ENCODE measurements at places on chromosomes 3 and 15. TPM values are rescaled to one million over a fixed set of nuclear protein-coding genes. Genes with fewer than 3 reads are reported as not detected.
A peak's percentile ranks its signal among the peaks of the same experiment; 100 is the strongest.

RASL12 gene
- total RNA-seq: 86.9 TPM

DNA sequence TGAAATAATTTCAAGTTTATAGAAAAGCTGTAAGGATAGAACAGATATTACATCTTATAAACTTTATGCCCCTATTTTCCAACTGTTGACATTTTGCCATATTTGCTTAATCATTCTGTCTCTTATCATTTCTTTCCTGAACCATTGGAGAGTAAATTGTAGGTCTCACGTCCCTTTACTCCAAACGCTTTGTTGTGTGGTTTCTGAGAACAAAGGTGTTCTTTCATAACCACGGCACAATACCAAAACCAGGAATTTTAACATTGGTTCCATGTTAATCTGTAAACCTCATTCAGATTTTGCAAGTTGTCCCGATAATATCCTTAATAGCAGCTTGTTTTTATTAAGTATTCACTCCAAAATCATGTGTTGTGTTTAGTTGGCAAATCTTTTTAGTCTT lies 134.8 kb downstream of the AKAP13 start:
- H3K27me3 ChIP-seq: no peaks in the 10 kb centered on the region
- H3K4me3 ChIP-seq: no peak overlapping the region
- no peak for DNase-seq
- H3K36me3 ChIP-seq: no peaks in the 10 kb centered on the region
- H3K4me1 ChIP-seq: peaks cover 2% of the 10 kb centered on the region

TAGLN3 gene
- total RNA-seq: not detected

GRCh38 chr3:11168881-11169805 lies 14.8 kb downstream of the HRH1 start:
- H3K27me3 ChIP-seq: no peaks in the 10 kb centered on the region
- peak overlapping the region; percentile 1 for H3K27ac ChIP-seq
- no peaks in the 10 kb centered on the region for H3K36me3 ChIP-seq
- no peak for DNase-seq
- H3K4me1 ChIP-seq: peaks cover 5% of the 10 kb centered on the region

SCN11A gene
- 0.93 TPM for total RNA-seq

- DNase-seq: no peak
- no peak overlapping the region for H3K27ac ChIP-seq
- no peaks in the 10 kb centered on the region for H3K4me1 ChIP-seq
- no peaks in the 10 kb centered on the region for H3K27me3 ChIP-seq
Observed at GRCh38 chr3:182165234-182165633, 453.5 kb downstream of the SOX2 start.

- no peak overlapping the region for H3K27ac ChIP-seq
- no peaks in the 10 kb centered on the region for H3K4me1 ChIP-seq
- no peak for DNase-seq
- H3K36me3 ChIP-seq: no peaks in the 10 kb centered on the region
- H3K4me3 ChIP-seq: no peak overlapping the region
- H3K27me3 ChIP-seq: no peaks in the 10 kb centered on the region
Observed at GRCh38 chr15:81273200-81273599, 50.7 kb downstream of the STARD5 start.

GRCh38 chr3:121835465-121835801 lies 424 bp downstream of the EAF2 start:
- H3K4me1 ChIP-seq: no peaks in the 10 kb centered on the region
- peak overlapping the region; percentile 30 for H3K27ac ChIP-seq
- no peaks in the 10 kb centered on the region for H3K27me3 ChIP-seq
- H3K4me3 ChIP-seq: peak overlapping the region; percentile 85

SH3GL3 gene
- 0.62 TPM for total RNA-seq

DNA sequence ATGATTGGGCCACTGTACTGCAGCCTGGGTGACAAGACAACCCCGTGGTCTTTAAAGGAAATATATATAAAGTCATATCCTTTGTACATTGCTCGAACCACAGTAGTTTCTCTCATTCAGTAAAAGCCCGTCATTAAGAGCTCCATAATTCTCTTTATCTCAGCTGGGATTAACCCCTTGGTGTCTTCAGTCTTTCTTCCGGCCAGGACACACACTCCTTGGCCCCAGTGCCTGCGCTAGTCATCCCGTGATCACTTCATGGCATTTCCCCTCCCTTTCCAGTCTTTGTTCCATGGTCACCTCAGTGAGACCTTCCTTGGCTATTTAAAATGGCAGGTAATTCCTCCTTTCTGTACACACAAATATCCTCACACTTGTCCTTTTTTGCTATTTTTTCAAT lies 3.3 kb downstream of the RPL35A start:
- H3K27me3 ChIP-seq: no peaks in the 10 kb centered on the region
- no peak overlapping the region for H3K27ac ChIP-seq
- H3K4me1 ChIP-seq: peaks cover 4% of the 10 kb centered on the region

GRCh38 chr3:48505968-48506504 lies 2.1 kb upstream of the SHISA5 start:
- DNase-seq: no peak
- H3K4me1 ChIP-seq: no peaks in the 10 kb centered on the region
- no peaks in the 10 kb centered on the region for H3K36me3 ChIP-seq

LRRIQ4 gene
- total RNA-seq: not detected

GRCh38 chr15:60651101-60651500 lies 172.2 kb upstream of the ICE2 start:
- H3K4me1 ChIP-seq: no peaks in the 10 kb centered on the region
- H3K36me3 ChIP-seq: no peaks in the 10 kb centered on the region
- no peak overlapping the region for H3K27ac ChIP-seq
- no peaks in the 10 kb centered on the region for H3K27me3 ChIP-seq
- no peak overlapping the region for H3K4me3 ChIP-seq

HEG1 gene
- total RNA-seq: 99.3 TPM

DNA sequence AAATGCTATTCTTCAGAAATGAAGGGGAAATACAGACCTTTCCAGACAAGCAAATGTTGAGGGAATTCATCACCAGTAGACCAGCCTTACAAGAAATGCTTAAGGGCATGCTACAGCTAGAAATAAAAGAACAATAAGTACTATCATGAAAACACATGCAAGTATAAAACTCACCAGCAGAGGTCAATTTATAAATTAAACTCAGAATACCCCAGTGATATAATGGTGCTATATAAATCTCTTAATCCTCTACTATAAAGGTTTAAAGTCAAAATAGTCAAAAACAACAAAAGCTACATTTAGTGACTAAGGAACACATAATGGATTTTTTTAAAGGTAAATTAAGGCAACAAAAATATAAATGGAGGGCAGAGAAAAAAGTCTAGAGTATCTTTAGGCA lies 142.5 kb downstream of the CPNE4 start:
- no peak for DNase-seq
- H3K4me3 ChIP-seq: no peak overlapping the region
- H3K4me1 ChIP-seq: no peaks in the 10 kb centered on the region

DNA sequence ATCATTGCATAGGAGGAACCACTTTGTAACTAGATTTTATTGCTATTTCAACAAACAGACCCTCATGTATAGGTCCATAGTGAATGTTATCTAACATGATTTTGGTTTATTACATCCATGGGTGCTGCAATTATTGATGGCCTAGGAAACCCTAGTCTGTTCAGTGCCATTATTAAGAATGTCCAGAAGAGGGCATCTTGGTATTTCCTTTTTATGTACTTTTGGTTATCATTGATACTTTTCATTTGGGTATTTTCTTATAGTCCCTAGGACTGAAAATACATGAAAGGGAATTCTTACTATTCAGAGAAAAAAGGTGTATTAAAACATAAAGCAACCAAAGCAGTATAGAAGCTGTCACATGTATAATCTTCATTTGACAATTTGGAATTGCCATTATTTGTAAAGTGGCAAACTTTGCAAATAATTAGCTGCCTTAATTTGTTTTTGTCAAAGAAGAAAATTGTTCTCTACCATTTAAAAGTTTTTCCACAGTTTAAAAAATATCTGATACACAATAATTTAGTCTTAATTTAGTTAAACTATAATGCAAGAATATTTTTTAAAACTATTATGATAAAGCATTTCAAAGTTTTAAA lies 48.7 kb downstream of the CNOT10 start:
- no peak for DNase-seq
- no peak overlapping the region for H3K27ac ChIP-seq
- H3K27me3 ChIP-seq: no peaks in the 10 kb centered on the region
- H3K36me3 ChIP-seq: peaks cover 5% of the 10 kb centered on the region

GRCh38 chr3:21260507-21260906 lies 490.5 kb downstream of the ZNF385D start:
- H3K36me3 ChIP-seq: no peaks in the 10 kb centered on the region
- H3K27me3 ChIP-seq: no peaks in the 10 kb centered on the region
- no peak for DNase-seq

GRCh38 chr15:96700555-96700954 lies 370.1 kb downstream of the NR2F2 start:
- DNase-seq: no peak
- no peak overlapping the region for H3K27ac ChIP-seq
- no peaks in the 10 kb centered on the region for H3K36me3 ChIP-seq
- H3K4me1 ChIP-seq: peaks cover 2% of the 10 kb centered on the region
- peaks cover 3% of the 10 kb centered on the region for H3K27me3 ChIP-seq
- H3K4me3 ChIP-seq: no peak overlapping the region

GOLGA8R gene
- 6.4 TPM for total RNA-seq

DNA sequence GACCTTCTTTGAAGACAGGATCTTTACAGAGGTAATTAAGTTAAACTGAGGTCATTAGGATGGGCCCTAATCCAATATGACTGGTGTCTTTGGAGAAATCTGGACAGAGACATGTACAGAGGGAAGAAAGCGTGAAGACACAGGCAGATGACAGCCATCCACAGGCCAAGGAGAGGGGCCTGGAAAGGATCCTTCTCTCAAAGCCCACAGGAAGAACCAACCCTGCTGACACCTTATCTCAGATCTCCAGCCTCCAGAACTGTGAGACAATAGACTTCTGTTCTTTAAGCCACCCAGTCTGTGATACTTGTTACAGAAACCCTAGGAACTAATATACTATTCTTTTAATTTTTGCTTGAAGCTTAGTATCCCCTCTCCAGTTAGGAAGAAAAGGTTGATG lies 74.2 kb downstream of the WDR76 start:
- DNase-seq: no peak
- no peaks in the 10 kb centered on the region for H3K4me1 ChIP-seq
- H3K27me3 ChIP-seq: no peaks in the 10 kb centered on the region
- no peak overlapping the region for H3K4me3 ChIP-seq
- no peak overlapping the region for H3K27ac ChIP-seq
- H3K36me3 ChIP-seq: no peaks in the 10 kb centered on the region

MOBP gene
- 0.23 TPM for total RNA-seq

GRCh38 chr3:28050885-28051284 lies 190.5 kb upstream of the CMC1 start:
- DNase-seq: no peak
- no peak overlapping the region for H3K4me3 ChIP-seq
- H3K36me3 ChIP-seq: no peaks in the 10 kb centered on the region
- H3K4me1 ChIP-seq: no peaks in the 10 kb centered on the region
- no peak overlapping the region for H3K27ac ChIP-seq

DNA sequence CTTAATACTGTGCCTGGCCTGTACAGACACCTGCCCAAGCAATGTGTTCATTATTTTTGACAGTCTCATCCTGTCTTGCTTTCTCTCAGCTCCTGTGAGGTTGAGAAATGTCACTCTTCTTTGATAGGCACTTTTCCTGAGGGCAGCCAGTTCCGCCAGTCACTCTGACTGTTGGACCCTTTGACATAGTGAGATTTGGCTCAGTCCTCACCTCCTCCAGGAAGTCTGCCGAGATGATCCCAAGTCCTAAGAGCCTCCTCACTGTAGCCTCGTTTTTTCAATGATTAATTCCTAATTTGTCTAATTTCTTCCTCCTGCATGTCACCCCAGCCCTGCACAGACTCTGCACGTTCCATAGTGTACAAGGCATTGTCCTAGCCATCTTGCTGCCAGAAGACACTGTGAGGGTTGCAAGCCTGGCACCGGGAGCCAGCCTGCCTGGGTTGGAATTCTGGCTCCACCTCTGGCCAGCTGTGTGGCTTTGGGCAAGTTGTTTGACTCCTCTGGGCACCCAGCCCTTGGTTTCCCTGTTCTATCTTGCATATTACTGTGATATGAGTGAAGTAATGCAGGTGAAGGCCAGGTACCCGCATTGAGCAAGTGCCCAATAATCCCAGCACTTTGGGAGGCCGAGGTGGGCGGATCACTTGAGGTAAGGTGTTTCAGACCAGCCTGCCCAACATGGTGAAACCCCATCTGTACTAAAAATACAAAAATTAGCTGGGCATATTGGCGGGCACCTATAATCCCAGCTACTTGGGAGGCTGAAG lies 24.3 kb downstream of the RPLP1 start:
- no peak overlapping the region for H3K27ac ChIP-seq
- no peak overlapping the region for H3K4me3 ChIP-seq
- no peaks in the 10 kb centered on the region for H3K36me3 ChIP-seq

DNA sequence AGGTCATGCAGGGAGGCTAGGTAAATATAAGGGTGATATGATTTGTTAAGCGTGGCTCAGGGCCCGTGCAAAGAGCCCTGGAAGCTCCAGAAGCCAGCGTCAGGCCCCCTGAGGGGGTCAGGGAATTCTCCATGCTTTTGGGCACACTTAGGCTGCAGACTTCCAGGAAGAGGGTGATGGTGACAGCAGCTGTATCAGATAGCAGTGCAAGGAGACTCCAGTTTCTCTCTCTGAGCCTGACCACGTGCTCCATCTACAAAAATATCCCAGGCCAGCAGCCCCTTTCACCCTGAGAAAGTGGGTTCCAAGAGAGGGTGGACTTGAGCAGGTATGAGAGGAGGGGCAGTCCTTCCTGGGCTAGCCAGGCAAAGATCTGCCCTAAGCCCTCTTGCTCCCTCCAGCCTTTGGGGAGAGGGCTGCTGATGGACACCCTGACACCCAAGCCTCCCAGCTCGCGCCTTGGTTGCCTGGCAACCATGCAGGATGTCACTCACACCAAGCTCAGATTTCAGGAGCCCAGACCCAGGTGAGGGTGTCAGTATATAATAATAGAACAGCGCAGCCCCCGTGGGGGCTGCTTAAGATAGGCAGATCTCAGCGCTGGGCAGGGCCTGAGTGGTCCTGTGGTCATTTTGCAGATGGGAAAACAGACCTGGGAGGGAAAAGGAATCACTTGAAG lies 35.8 kb downstream of the ATP2B2 start:
- H3K4me1 ChIP-seq: no peaks in the 10 kb centered on the region
- H3K27ac ChIP-seq: no peak overlapping the region
- H3K36me3 ChIP-seq: no peaks in the 10 kb centered on the region
- no peaks in the 10 kb centered on the region for H3K27me3 ChIP-seq
- no peak overlapping the region for H3K4me3 ChIP-seq

SLC12A1 gene
- total RNA-seq: 0.42 TPM

- no peak overlapping the region for H3K4me3 ChIP-seq
- no peaks in the 10 kb centered on the region for H3K4me1 ChIP-seq
- H3K36me3 ChIP-seq: no peaks in the 10 kb centered on the region
- no peak for DNase-seq
Observed at GRCh38 chr3:74390121-74390877, 224.2 kb downstream of the CNTN3 start.

DNA sequence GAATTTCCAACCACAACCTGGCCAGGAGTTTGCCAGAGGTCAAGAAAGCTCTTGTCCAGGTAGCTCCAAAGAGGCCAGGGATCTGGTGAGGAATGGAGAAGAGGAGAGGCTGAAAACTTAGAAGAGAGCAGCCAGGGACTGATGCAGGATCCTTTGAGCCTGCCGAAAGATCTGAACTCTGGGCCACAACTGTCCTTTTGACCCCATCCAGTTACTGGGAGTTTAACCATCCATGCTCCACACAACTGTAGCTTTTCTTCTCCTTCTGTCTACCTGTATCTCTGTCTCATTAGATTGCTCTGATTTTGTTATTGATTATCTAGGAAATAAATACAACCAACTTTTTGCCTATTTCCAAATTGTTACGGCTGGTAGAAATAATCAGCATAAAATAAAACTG lies 36.7 kb downstream of the DAZL start:
- no peaks in the 10 kb centered on the region for H3K36me3 ChIP-seq
- peaks cover 2% of the 10 kb centered on the region for H3K4me1 ChIP-seq
- no peak overlapping the region for H3K4me3 ChIP-seq
- H3K27me3 ChIP-seq: no peaks in the 10 kb centered on the region
- no peak overlapping the region for H3K27ac ChIP-seq

CCK gene
- total RNA-seq: not detected

Data from aorta (tissue), 5 donors.